ENCODE measurements at places on chromosomes 7 and 10.

- DNase-seq, result no peak
These were observed 59.7 kb downstream of the PROSER2 start for GRCh38 chr10:11882646-11883375.

DNA sequence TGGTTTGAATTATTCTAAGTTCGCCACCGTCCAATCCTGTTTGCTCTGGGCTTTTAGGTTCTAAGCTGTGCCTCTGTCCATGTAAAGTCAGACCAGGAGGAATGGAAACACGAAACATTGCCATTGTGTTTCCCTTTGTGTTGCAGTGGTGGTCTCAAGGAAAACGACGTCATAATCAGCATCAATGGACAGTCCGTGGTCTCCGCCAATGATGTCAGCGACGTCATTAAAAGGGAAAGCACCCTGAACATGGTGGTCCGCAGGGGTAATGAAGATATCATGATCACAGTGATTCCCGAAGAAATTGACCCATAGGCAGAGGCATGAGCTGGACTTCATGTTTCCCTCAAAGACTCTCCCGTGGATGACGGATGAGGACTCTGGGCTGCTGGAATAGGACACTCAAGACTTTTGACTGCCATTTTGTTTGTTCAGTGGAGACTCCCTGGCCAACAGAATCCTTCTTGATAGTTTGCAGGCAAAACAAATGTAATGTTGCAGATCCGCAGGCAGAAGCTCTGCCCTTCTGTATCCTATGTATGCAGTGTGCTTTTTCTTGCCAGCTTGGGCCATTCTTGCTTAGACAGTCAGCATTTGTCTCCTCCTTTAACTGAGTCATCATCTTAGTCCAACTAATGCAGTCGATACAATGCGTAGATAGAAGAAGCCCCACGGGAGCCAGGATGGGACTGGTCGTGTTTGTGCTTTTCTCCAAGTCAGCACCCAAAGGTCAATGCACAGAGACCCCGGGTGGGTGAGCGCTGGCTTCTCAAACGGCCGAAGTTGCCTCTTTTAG is 46.3 kb upstream of the DMBT1 start:
- DNase-seq, result no peak

- no peak for DNase-seq
These were observed 192.6 kb upstream of the LYZL2 start for GRCh38 chr10:30821994-30822692.

DNA sequence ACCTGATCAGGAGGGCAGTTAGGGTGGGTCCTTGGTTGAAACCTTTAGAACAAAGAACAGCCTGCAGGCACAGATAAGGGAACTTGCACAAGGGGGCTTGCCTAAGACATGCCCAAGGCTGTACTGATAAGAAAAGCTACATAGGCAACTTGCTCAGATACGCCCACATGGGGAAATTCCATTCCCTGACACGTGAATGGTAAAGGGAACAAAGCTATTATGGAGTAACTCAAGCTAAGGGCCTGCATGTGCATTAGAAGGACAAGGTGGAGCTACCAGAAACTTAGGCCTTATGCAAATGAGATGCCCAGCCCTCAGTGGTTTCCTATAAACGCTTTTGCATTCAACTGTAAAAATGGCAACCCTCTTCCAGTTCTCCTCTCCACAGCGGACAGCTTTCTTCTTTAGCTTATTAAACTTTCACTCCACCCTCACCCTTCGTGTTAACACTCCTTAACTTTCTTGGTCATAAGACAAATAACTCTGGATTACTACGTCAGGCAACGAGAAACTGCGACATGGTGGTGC is 1192.1 kb upstream of the CELF2 start:
- no peak for DNase-seq

DNA sequence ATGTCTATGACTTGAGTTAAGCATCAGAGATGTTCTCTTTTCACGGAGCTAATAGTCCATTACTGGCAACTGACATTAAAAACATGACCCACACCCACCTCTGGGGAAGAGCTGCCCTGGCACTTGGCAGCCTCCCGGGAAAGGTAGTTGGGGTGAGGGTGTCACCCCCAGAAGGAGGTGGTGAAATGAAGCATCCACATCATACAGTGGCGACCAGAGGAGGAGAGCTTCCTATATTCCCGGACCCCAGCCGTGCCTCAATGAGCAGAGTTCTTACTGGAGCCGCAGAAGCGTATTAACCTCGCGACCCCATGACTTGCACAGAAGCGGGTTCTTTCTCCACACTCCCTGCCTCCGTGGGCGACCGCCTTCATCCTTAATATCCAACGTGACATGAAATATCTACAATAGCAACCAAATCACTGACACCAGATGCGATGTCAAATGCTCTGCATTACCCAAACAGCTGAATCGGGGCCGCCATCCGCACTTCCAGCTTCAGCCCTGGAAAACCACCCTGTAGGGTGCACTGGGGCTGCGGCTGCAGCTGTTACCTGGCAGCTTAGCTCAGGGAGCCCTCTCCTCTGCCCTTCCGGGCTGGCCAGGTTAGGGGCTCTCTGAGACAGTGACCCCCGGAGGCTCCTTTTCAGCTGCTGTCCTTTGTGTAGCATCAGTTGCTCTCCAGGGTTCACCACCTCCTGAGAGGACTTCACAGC is 103.1 kb upstream of the PARD3 start:
- no peak for DNase-seq

DNA sequence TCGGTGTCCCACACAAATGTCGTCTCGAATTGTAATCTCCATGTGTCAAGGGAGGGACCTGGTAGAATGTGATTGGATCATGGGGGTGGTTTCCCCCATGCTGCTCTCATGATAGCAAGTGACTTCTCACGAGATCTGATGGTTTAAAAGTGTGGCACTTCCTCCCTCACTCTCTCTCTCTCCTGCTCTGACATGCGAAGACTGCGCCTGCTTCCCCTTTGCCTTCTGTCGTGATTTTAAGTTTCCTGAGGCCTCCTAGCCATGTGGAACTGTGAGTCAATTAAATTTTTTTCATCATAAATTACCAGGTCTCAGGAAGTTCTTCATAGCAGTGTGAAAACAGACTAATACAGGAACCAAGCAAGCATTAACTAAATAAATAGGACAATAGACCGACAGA is 229.1 kb downstream of the GFRA1 start:
- DNase-seq, result no peak

GRCh38 chr7:80923211-80923612 is 4.4 kb upstream of the SEMA3C start:
- DNase-seq, result no peak

- no peak for DNase-seq
These were observed 8.0 kb downstream of the PDGFA start for GRCh38 chr7:511476-512145.

- no peak for DNase-seq
These were observed 1017.0 kb upstream of the KCND2 start for GRCh38 chr7:119256001-119256400.

- no peak for DNase-seq
These were observed 54.9 kb downstream of the AHCYL2 start for GRCh38 chr7:129279757-129280156.

- no peak for DNase-seq
These were observed 820.0 kb downstream of the XPNPEP1 start for GRCh38 chr10:109103278-109103677.

DNA sequence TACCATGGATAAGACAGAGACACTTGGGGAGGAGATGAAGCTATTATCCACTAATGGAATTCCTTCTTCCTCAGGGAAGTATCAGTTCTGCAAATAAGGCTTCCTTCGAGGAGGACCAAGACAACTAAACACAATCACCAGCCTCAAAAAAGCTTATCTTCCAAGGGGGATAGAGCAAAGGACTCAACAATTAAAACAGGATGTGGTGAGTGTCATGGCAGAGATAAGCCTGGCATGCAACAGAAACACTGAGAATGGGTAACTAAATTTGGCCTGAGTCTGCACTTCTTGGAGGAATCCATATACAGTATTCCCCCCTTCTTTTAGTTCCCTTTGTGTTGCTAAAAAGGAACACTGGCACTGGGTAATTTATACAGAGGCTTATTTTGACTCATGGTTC is 1285.2 kb downstream of the GATA3 start:
- DNase-seq, result no peak

DNA sequence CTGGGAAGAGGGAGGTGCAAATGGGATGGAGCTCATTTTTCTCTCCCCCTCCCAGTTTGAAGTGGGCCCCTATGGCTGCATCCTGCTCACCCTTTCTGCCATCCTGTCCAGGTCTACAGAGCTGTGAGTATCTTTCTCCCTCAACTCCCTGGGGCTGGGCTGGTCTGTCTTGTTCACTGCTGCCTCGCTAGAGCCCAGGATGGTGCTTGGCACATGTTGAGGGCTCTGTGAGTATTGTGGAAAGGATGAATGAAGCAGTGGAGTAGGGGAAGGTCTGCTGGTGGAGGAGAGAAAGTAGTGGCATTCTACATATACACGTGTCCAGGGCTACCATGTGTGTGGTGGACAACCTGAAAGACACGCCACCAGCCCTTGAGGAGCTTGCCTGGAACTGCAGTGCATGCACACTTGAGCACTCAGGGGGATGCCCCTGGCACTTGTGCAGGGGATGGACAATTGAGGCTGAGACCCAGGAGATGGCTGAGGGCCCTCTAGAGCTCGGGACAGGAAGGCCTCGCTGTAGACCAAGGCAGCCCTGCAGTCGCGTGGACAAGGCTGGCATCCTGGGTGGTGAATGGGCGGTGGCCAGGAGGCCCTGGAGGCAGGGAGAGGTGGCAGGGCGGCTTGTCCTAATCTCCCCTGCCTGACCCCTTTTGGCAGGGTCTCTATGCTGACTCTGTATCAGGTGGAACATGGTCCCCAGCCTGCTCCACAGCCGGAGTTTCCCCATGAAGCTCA is 52.3 kb upstream of the AQP1 start:
- no peak for DNase-seq

DNA sequence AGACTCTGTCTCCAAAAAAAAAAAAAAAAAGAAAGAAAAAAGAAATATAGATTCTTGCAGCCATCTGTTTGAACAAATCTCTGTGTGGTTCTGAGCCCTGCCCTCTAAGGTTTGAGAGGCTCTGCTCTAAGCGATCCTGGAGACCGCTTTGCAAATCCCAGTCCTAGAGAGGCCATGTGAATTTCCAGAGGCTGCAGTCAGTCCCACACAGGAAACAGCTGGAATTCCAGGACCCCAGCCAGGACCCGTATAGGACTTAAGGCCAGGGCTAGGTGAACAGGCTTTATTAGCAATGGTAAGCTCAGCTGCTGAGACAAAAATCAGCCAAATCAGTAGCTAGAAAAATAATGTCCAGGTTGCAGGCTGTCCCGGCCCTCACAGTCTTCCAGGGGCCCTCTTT is 154.8 kb downstream of the RPS24 start:
- no peak for DNase-seq

GRCh38 chr7:84218681-84219080 is 24.1 kb upstream of the SEMA3A start:
- DNase-seq, result no peak

- no peak for DNase-seq
These were observed 328.4 kb upstream of the AOAH start for GRCh38 chr7:37052705-37053104.

DNA sequence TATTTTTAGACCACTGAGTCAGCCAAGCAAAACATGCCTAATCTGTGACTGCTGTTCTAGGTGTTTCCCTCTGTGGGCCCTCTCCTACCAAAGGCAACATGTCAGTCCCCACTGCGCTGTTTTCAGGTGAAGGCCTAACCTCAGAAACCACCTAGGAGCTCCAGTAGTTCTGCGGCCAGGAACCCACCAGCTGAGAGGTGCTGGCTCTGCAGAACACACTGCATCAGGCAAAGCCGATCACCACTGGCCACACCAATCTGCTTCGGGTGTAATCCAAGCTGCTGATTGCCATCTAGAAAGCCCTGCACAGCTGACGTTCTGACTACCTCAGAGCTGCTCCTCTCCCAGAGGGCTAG is 14.9 kb downstream of the CAMK2G start:
- DNase-seq, result no peak

DNA sequence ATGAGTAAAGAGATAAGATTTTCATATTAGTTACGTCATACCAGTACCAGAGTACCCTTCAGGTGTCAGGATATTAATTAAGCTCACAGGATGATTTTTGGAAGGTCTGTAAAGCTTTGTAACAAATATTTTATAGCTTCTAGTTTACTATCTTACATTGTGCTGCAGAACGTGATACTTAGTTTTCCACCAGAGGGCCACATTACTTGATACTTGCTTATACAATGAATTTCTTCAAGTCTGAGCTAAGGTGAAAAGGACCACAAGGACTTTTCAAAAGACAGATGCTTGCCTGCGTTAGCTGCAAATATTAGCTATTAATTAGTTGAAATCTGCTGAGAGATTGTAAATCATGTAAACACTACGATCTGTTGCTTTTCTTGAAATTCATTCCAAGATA is 12.2 kb downstream of the FOXP2 start:
- no peak for DNase-seq

DNA sequence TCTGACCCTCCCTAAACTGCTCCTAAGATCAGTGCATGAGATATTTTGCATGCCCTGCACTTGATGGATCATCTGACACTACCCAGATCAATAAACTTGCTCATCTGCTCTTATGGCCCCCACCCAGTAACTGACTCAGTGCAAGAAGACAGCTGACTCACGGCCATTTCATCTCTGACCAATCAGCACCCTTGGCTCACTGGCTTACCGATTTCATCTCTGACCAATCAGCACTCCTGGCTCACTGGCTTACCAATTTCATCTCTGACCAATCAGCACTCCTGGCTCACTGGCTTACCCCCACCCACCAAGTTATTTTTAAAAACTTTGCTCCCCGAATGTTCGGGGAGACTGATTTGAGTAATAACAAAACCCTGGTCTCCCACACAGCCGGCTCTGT is 37.2 kb upstream of the OPTN start:
- no peak for DNase-seq

- no peak for DNase-seq
These were observed 77.4 kb upstream of the FRMD4A start for GRCh38 chr10:14408139-14408538.

- peak; percentile 26 for DNase-seq
These were observed 94.0 kb downstream of the ELMO1 start for GRCh38 chr7:37354656-37355131.

DNA sequence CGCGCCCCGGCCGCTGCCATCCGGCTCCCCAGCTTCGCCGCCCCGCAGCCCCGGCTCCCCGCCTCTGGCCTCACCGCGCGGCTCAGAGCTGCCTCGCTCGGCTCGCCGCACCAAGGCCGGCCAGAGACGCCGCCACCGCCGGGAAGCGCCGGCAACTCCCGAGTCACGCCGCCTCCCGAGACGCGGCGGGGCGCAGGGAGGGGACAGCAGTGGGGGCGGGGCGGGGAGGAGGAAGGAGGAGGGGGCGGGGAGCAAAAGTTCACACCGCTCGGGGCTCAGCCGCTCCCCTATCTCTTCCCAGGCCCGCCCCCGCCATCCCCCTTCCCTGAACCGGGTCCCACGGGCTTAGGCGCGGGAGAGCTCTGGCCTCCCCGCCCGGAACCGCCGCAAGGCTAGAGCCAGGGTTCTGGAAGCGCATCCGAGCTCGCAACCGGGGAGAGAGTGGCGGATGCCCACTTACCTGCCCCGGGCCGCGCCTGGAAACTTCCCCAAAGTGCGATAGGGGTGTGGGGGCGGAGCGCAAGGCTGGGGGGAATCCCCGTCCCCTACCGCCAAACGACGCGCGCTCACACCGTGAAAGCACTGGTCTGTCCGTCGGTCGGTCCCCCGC is 1.0 kb downstream of the CHST15 start:
- no peak for DNase-seq

- peak; percentile 88 for DNase-seq
These were observed 31.1 kb downstream of the ADAP1 start for GRCh38 chr7:923108-924041.
